Fibroblast of skin of scalp (primary cell): ENCODE measurements at places on chromosomes 2 and 18.

- DNase-seq: peak; percentile 89
Measured at GRCh38 chr2:217732992-217733391, 269.8 kb downstream of the TNS1 start.

GRCh38 chr2:211944572-211944971 lies 594.0 kb downstream of the ERBB4 start:
- DNase-seq: no peak

DNA sequence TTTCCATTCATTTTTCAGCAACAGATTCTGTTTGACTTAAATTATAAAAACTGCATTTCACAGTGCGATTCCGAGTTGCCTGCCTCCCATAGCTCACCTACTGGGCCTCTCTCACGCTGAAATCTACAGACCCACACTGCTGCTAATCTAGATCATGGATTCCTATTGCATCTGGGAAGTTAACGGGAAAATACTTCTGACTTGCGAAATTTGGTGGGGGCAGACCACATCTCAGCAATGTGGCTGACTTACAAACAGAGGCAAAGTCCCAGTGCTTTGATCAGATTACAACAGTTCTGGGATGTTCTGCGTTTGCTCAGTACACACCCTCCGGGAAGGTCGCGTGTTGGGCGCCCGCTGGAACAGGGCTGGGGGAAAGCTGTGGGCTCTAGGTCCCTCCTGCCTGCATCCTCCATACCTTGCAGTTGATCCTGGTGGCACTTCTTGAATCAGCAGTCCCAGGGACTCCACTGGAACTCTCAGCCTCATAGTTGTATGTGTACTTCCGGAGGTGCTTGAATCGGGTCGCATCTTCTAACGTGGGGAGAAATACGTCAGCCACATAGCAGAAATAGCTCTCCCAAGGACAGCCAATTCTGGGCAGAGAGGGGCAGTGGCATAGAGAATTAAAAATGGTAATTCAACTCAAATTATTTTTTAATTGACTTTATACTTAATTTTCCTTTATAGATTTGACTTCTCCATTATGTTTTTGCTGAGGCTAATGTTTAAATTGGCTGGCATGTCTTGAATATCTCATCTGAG lies 1.7 kb downstream of the APOB start:
- no peak for DNase-seq

GRCh38 chr18:49613641-49614151 lies 51.8 kb downstream of the LIPG start:
- DNase-seq: no peak

- no peak for DNase-seq
Measured at GRCh38 chr2:84781942-84782716, 98.8 kb downstream of the TRABD2A start.

GRCh38 chr2:390959-391358 lies 103.1 kb upstream of the ALKAL2 start:
- no peak for DNase-seq

DNA sequence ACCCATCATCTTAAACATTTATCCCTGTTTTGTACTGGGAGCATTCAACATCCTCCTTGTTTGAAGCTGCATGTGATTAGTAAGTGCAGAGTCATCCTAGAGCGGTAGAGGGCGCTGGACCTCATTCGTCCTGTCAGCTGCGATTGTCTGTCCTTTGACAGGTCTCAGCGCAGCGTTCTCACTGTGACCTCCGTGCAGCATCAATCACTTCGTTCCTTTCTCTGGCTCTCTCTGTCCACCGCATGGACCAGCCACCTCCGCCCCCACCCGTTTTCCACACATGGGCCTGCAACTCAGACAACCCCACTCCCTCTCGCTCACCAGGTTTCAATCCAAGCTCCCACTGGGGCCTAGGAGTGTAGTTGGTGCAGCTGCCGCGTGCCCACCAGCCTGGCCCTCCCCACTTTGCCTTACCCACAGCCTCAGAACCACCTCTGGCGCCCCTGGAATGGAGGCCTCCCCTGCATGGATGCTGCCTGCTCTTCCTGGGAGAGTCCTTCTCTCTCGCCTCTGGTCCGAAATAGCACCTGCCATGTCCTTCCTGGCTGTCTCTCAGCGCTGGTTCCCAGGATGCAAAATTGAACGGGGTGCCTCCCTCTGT lies 90.5 kb downstream of the NDUFA10 start:
- peak; percentile 42 for DNase-seq

GRCh38 chr18:45403341-45404049 lies 211.8 kb upstream of the SLC14A2 start:
- no peak for DNase-seq

GRCh38 chr2:2456721-2457120 lies 125.6 kb upstream of the MYT1L start:
- peak; percentile 63 for DNase-seq

GRCh38 chr2:144560251-144560650 lies 40.3 kb upstream of the ZEB2 start:
- DNase-seq: no peak

DNA sequence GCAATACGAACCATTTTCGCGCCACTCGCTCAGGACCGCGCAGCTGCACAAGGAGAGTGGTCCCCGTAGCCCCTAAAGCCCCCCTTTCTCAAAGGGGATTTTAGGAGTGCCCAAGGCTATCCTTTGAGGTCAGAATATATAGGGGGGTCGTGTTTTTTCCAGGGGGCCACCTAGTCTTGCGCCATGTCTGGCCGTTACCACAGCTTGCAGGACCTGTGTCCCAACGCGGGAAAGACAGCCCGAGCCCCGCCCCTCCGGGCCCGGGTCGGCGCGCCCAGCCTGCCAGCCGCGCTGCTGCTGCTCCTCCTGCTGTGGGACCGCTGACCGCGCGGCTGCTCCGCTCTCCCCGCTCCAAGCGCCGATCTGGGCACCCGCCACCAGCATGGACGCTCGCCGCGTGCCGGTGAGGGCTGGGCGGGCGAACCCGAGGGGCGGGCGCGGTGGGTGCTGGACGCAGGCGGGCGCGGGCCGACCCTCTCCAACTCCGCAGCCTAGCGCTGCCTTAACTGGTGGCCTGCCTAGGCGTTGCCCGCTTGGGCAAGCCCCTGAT lies at the start of gene CDCA7:
TSS of gene CDCA7 (plus strand) at position 291 of the 550 bp plus-strand sequence. CDS start at position 383, 92 bp downstream.
- DNase-seq: peak; percentile 69

DNA sequence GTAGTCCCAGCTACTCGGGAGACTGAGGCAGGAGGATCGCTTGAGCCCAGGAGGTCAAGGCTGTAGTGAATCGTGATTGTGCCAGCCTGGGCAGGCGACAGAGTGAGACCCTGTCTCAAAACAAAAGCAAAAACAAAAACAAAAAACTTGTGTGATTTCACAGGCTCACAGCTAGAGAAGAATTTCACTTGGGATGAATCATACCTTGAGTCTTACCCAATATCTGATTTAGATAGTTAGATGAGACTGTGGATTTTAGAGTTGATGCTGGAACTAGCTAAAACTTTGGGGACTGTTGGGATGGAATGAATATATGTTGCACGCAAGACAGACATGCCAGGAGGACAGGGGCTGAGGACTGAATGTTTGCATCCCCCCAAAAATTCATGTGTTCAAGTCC lies 4.4 kb downstream of the ANKRD29 start:
- DNase-seq: no peak

- DNase-seq: no peak
Measured at GRCh38 chr2:123366239-123366837, 658.7 kb upstream of the CNTNAP5 start.

DNA sequence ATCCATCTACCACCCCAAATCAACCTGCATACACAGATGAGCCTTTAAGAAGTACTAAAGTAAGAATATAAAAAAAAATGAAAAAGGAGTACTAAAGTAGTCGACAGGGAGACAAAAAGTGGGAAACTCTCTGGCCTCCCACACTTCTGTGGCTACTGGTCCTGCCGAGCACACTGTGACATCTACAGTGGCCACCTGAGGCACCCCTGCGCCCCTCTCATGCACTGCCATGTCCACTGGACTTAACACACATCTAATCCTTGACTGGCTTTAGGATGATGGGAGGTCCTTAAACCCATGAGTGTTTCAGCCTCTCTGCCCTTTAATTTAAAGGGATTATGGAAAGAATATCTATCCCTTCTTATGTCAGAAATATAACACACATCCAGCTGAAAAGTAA lies 71.2 kb downstream of the MREG start:
- DNase-seq: no peak

- peak; percentile 0 for DNase-seq
Measured at GRCh38 chr18:53153281-53153680, 813.3 kb downstream of the DCC start.

GRCh38 chr18:58338961-58339592 lies 289.8 kb downstream of the ALPK2 start:
- peak; percentile 62 for DNase-seq

GRCh38 chr2:182302174-182302573 lies 124.7 kb downstream of the PDE1A start:
- peak; percentile 81 for DNase-seq

- DNase-seq: no peak
Measured at GRCh38 chr2:27652790-27653189, 10.6 kb downstream of the SUPT7L start.

GRCh38 chr18:73896685-73897084 lies 250.9 kb downstream of the FBXO15 start:
- DNase-seq: no peak

DNA sequence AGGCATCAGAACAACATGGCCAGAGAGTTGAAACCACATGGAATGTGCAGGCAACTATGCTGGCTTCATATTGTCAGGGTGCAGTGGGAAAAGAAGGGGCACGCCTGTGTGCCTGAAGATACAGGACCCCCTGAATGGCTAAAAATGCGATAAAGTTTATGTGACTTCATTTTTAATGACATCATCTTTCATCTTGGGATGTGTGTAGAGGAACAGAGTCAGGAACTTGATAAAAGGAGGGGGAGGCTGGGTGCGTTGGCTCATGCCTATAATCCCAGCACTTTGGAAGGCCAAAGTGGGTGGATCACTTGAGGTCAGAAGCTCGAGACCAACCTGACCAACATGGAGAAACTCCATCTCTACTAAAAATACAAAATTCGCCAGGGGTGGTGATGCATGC lies 872.6 kb downstream of the TDRD15 start:
- no peak for DNase-seq

DNA sequence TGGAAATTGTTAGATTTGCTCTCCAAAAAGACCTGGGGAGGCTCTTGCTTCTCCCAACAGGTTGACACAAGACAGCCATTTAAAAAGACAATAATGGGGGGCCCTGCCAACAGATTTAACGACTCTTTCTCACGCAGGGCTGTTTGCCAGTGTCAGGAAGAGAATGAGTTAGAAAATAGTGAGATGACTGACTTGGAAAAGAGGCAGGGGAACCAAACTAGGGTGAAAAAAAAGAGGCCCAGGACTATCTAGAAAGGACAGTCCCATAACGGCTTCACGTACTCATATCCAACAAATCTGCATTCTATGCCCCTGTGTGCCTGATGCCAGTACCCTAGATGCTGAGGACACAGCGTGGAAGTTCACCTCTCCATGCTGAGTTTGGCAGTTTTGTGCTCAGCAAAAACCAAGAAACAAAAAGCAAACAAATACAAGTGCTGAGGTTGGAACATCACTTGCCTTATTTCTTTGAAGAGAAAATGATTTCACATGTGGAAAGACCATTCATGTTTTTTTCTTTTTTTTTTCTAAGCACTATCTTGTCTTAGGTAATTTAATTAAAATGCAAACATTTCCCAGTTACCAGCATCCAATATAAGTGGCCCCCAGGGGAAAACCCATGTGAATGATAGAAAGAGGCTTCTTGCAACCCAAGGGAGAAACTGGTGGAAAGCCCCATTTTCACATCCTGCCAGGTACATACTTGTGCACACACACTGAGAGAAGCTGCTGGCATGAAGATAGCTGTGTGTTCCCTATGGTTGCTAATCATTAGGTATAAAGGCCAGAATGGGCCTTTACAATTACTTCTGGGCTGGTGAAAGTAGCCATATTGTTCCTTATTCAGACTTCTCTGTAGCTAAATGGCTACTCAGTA lies 10.6 kb upstream of the WIPF1 start:
- no peak for DNase-seq

DNA sequence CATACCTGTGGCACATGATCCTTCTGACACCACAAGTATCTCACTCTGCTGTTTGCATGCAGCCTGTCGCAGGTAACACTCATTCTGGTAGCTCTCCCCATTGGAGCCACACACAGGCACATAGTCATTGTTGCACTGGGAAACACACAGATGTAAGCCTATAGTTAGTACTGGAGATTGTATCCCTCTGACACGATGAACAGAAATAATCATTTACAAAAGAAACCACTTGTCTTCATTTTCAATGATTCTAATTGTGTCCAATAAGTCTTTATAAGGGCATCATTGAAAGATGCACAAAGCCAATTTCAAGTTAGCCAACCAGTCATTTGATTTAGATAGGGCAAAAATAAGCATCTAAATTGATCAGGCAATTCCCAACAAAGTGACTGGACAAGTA lies 10.4 kb downstream of the TMEFF2 start:
- no peak for DNase-seq

DNA sequence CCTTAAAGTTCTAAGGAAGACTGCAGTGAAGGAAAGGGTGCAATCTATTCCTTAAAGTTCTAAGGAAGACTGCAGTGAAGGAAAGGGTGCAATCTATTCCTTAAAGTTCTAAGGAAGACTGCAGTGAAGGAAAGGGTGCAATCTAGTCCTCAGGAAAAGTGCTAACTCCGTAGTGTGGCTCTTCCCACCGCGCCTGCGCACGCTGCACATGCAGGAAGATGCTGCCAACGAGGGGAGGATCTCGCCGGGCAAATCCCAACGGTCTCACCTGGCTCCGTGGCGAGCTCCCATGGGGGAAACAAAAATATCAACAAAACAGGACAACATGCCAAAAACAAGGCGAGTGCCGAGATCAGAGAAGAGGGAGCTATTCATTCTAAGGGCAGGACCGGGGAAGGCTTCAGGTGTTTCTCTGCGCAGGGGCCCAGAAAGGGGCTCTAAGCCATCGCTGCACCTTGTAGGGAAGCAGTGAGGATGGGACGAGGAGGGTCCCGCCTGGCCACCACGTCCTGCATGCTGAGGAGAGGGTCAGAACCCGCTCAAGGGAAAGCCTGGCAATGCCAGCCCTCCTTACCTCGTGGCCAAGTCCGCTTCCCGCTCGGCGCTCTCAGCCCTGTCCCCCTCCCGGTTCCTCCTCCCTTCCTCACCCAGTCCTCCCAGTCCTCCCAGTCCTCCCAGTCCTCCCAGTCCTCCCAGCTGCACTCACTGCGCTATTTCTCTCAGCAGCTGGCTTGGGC lies 24.5 kb downstream of the TIMM21 start:
- DNase-seq: no peak

DNA sequence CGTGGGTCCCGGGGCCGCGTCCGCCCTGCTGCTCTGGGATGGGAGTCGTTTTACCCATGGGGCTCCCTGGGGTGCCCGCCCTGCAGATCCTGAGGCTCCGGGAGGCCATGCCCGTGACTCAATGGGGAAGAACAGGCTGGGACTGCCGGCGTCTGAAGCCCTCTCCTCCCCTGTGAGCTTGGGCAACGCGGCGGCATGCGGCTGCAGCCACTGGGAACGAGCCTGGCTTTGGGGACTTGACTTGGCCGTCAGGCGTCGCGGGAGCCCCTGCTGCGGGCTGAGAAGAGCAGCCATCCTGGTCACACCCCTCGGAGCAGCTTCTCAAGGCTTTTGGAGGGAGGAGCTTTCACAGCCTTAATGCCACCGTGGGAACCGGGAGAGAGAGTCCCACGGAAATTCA lies 126.9 kb upstream of the CTDP1 start:
- DNase-seq: no peak
